ENCODE measurements at places on chromosomes 5 and 9.

GRCh38 chr5:167944121-167944852 is 347.2 kb upstream of the WWC1 start:
- DNase-seq: no peak

DNA sequence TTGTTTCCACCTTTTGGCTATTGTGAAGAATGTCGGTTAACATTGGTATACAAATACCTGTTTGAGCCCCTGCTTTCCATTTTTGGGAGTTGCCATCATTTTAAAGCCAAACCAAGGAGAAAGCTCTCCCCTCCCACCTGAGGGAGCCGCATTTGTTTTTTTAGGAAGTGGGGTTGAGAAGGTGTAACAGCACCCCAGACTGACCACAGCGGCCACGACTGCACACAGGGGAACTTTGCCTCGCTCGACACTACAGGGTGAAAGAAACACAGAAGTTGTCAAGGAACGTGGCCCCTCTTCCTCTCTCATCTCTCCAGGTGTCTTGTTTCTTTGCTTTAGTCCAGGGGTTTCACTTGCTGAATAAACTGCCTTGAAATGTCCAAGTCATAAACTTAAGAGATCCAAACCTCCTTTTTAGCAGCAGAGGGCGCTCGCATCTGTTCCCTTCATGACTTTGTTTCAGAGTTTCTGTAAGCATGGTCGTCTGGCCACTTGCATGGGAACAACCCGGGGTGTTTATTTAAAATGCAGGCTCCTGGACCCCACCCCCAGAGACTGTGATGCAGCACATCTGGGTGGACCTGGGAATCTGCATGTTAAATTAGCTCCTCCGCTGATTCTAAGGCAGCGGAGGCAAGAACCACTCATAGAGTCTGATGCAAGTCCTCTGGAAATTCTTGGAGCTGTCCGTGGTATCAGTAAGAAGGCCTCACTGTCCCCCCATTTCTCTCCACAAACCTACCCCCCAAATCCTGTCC is 2.1 kb upstream of the TTLL11 start:
- peak; percentile 44 for DNase-seq

GRCh38 chr5:77104813-77105212 is 17.7 kb upstream of the ZBED3 start:
- no peak for DNase-seq

DNA sequence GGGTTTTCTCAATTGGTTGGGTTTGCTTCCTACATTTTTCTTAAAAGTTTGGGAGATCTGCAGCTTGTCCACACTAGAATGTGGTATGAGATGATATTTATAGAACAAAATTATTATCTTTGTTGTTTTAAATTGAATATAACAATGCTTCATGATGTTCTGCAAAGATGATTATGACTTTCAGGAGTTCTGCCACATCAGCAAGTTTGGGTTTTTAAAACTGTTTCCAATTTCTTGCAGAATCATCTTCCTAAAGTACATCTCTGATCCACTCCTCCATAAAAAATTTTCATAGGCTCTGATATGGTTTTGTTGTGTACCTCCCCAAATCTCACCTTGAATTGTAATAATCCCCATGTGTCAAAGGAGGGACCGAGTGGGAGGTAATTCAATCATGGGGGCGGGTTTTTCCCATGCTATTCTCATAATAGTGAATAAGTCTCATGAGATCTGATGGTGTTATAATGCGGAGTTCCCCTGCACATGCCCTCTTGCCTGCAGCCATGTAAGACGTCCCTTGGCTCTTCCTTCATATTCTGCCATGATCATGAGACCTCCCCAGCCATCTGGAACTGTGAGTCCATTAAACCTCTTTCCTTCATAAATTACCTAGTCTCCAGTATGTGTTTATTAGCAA is 119.1 kb upstream of the PTGER4 start:
- DNase-seq: no peak

DNA sequence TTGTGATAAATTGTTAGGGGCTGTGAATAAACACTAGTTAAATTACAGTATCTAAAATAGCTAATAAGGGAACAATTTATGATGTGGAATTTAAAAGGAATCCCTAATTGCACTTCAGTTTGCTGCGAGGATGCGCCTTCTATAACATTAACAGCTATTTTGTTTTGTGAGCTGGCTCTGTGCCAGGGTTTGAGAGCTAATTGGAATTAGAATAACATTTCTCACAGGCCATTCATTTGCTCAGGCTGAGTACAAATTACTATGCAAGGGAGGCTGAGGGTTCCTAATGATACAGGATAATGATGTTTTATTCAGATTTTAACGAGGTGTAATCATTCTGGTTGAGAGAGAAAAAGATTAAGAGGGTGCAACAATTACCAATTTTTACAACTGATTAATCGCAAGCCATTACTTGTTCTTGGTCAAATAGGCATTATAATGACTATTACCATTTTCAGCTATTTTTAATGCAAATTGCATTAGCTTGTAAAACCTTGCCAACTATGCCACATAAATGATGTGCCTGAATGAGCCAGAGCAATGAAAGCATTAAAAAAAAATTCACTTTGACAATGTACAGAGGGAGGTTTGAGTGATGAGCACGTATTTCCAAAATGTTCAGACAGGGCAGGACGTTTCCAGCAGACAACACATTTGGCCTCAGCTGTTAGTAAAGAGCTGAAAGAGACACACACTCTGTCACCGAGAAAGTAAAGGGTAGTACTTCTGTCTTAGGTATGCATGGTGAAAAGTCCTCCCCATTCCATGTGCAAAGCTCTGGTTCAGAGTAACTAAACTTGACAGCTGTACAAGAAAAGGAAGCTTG is 576.5 kb downstream of the TLE1 start:
- no peak for DNase-seq

DNA sequence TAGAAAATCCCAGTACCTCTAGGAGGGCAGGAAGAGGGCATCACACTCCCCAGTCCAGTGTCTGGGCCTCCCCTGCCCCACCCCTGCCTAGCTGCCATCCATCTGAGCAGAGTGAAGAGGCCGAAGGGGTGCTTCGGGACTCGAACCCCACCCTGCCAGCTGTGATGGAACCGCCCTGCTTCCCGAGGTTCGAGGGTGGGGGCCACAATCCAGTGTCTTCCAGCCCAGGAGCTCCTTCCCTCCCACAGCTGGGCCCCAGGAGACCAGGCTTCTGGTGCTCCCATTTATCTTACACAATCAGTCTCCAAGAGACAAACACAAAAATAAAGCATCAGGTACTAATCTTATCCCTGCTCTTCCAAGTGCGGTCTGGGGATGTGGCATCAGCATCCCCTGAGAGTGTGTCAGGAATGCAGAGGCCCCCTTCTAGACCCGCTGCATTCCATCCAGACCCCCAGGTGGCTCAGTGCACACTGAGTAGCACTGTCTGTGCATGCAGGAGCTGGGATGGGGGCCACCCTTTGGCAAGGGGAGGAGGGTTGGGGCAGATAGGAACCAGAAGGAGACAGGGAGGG is 122.8 kb upstream of the TBC1D2 start:
- DNase-seq: no peak

DNA sequence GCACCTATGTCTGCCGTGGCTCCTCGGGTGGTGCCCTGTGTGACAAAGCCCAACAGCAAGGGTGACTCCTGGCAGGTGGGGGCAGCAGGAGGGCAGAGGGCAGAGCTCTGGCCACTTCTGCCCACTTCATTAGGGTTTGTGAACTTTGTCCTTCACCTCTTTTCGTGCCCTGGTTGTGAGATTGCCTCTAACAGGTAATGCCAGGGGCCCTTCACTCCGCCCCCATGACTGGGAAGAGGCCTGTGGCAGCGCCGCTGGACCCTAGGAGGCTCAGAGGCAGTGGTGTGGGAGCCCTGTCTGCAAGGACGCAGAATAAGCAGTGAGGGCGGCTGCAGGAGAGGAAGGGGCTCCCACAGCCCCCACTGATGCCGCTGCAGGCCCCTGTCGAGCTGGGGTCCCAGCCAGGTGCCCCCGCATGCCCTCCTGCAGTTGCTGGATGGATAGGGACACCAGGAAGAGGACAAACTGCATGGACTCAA is 108.7 kb upstream of the LMX1B start:
- no peak for DNase-seq

DNA sequence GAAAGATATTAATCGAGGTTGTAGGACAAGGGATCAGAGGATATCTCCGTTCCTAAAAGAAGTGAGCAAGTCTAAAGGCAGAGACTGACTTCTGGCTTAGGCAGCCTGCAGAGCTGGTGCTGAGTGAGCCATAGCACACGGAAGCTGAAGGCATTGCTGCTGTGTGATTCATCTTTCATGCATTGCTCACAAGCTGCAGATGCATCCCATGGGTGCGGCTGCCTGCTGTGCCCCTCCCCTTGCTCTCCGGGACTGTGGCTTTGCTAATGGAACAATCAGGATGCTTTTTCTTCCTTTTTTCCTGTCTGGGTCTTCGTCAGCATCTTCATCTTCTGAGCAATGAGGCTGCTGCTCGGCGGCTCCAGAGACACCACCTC is 341.4 kb downstream of the DIRAS2 start:
- DNase-seq: peak; percentile 54

GRCh38 chr9:92310562-92310961 is 14.6 kb downstream of the NOL8 start:
- no peak for DNase-seq

DNA sequence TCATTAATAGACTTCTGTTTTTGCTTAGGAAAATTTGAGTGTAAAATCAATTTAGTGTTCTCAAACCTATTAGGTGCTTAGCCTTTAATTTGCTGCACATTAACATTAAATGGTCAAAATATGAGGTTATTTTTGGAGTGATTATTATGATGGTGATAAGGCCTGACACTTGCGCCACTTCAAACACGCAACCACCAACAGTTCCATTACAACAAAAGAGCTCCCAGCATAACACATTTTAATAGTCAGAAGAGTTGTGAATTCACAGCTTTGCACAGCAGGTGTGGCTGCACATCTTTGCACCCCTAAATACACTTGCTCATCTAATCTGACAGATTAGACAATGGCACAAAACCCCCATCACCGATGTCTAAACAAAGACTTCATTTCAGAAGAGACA is 940.7 kb downstream of the NR2F1-AS1 start:
- DNase-seq: peak; percentile 66

- DNase-seq: peak; percentile 25
Observed at GRCh38 chr9:136093995-136094881, 851 bp downstream of the NACC2 start.

DNA sequence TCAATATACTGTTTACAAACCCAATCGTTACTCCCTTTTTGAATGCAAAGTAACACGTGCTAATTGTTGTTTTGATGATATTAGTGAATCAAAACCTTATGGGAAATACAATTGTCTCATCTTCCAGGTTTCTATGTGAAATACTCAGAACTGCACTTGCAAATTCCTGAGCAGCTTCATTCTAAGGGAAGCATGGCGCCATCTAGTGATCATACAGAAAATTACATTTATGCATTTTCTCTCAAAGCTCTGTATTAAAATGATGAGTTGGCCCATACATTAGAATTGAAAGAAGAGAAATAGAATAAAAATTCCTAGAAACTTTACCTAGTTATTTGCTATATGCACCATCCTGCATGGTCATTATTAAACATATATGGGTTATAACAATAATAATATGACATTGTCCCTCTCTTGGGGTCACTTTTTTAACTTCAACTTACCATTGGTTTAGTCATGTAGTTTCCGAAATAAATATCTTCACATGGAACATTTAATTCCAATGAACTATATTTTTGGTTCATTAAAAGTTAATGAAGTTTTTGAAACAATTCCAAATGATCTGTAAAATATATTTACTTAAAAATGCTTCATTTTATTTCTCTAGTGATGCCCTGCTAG is 220.0 kb downstream of the PDE4D start:
- DNase-seq: peak; percentile 30

GRCh38 chr5:171745602-171746001 is 40.0 kb upstream of the SMIM23 start:
- no peak for DNase-seq

DNA sequence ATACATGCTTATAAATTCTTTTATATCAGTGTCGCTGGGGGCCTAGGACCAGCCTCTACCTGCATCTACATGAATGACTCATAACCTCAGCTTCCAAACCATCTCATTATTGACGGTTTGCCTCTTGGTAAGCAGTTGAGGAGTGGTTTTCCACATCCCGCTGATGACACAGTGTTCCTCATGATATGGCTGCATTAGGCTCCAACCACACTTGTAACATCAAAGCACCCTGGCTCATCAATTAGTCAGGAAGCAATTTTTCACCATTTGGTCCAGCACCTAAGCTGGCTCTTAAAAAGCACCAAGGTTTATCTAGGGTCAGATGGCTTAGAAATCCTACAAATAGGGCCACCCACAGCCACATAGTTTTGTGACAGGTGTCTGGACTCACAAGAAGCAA is 402.4 kb downstream of the ARHGEF28 start:
- no peak for DNase-seq

GRCh38 chr9:37283730-37284325 is 138.7 kb upstream of the GRHPR start:
- DNase-seq: no peak

GRCh38 chr5:168089201-168089887 is 202.1 kb upstream of the WWC1 start:
- no peak for DNase-seq

- peak; percentile 76 for DNase-seq
Observed at GRCh38 chr9:2241461-2241835, 226.3 kb downstream of the SMARCA2 start.

DNA sequence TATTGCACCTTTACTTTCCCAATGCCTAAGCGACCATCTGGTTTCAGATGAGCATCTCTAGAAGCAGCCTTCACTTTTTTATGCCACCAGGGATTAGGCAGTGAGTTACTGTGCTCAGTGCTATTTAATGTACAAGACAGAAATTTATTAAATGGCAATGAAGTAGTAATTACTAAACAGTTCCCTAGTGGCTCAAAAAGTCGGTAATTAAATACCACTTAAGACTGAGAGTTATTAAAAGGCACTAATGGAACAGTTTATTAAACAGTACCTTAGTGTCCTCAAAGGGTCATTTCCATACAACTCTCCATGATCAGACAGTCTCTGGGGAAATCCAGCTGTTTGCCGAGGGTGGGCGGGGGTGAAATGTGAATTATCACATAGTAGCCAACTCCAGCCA is 42.3 kb downstream of the LHFPL2 start:
- DNase-seq: no peak

GRCh38 chr9:16559418-16560188 is 310.9 kb downstream of the BNC2 start:
- DNase-seq: no peak

- no peak for DNase-seq
Observed at GRCh38 chr9:84586662-84587061, 82.9 kb upstream of the NTRK2 start.

GRCh38 chr9:109797509-109797908 is 17.5 kb downstream of the PALM2AKAP2 start:
- DNase-seq: no peak

GRCh38 chr5:178483620-178484019 is 106.6 kb downstream of the COL23A1 start:
- no peak for DNase-seq

All from NCI-H2081 (cell line).